NCI-H82 (cell line): ENCODE measurements at places on chromosomes 7 and 10.
A peak's percentile ranks its signal among the peaks of the same experiment; 100 is the strongest.

DNA sequence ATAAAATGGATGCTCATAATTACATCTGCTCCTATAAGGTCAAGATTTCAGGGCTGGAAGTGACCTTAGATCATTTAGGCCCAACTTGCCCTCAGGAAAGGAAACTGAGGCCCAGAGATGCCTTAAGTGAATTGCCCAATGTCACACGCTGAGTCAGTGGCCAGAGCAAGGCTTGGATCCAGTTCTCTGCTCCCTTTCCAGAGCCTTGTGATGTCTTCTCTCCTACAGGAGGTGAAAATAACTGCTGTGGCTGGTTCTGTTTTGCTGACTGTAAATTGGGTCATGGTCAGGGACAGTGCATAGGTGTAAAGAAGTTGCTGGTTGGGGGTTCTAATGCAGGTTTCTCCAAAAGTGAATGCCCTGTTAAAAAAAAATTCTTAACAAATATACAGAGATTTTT lies 91.3 kb downstream of the TCF7L2 start:
- no peak for DNase-seq

DNA sequence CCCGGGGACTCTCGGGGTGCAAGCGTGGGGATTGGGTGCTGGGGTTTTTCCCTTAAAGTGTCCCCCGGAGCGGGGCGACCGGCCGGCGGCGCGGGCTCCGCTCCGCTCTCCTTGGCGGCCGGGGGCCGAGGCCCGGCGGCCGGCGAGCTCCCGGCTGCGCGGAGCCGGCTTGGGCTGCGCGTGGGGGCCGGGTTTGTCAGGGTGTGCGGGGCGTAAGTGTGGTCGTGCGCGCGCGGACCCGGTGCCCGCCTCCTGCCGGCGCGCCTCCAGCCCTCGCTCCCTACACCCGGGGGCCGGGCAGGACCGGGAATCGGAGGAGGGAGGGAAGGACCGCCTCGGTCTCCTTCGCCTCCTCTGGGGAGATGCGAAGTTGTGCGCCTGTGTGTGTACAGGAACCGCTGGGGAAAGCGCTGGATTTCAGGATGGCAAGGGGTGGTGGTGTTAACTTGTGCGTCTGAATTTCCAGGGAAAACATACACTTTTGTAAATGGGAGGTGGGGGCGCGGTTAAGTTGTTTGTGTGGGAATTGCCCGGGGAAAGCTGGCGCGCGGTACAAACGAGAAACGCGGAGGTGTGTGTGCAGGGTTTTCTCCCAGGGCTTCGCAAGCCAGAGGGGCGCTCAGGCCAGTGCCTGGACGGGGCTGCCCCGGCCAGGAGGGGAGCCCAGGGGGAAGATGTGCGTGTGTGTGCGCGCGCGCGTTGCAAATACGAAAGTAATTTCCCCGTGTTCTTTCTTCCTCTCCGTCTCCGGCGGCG lies 737 bp downstream of the ZMIZ1 start:
- DNase-seq = peak; percentile 44

- DNase-seq = no peak
Measured at GRCh38 chr7:46532571-46532970, 611.5 kb upstream of the IGFBP3 start.

- DNase-seq = no peak
Measured at GRCh38 chr10:127376071-127376470, 173.0 kb upstream of the NPS start.

- DNase-seq = no peak
Measured at GRCh38 chr7:23242321-23242720, 4.3 kb upstream of the GPNMB start.

DNA sequence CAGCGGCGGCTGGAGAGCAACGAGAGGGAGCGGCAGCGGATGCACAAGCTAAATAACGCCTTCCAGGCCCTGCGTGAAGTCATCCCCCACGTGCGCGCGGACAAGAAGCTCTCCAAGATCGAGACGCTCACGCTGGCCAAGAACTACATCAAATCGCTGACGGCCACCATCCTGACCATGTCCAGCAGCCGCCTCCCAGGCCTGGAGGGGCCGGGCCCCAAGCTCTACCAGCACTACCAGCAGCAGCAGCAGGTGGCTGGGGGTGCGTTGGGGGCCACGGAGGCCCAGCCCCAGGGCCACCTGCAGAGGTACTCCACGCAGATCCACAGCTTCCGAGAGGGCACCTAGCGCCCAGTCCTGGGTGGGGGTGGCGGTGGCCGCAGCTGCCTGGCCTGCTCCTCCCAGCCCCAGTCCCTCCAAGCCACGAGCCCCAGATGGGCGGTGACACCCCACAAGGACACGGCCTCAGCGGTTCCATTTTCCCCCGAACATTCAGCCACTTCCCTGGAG lies 1.3 kb downstream of the BHLHA15 start:
- no peak for DNase-seq

DNA sequence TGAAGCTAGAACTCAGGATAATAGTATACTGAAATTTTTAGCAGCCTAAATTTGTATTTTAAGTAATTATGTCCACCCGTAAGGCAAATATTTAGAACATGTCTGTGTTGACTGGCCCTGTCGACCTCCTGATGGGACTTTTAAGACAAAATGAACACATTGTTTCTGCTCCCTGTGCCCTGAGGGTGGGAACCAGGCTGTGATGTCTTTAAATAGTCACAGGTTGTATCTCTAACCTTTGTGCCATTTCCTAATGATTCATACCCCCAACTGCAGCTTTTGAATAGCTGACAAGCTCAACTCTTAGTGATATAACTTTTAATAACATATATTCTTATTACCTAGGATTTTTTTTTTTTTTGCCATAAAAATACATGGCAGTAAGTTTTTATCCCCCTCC lies 494.9 kb upstream of the AKR1E2 start:
- no peak for DNase-seq

GRCh38 chr7:87507446-87507845 lies 32.0 kb upstream of the ABCB4 start:
- DNase-seq = peak; percentile 70

- DNase-seq = no peak
Measured at GRCh38 chr10:8224591-8224990, 170.1 kb downstream of the GATA3 start.

DNA sequence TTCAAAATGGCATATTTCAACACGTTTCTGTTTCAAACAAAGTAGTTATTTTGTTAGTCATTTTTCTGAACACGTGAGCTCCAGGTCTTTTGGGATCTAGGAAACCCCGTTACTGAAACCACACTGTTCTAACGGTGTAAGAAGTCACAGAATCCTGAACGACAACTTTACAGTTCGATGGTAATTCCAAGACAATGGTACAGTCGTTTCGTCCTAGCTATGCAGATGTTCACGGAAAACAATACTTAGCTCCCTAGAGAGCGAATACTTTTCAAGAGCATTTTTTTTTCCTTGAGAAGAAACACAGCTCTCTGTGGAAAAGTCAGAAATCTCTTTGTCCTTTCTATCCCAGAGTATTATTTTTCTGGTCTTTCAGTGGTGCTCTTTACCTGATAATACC lies 254.1 kb downstream of the ADARB2 start:
- no peak for DNase-seq

DNA sequence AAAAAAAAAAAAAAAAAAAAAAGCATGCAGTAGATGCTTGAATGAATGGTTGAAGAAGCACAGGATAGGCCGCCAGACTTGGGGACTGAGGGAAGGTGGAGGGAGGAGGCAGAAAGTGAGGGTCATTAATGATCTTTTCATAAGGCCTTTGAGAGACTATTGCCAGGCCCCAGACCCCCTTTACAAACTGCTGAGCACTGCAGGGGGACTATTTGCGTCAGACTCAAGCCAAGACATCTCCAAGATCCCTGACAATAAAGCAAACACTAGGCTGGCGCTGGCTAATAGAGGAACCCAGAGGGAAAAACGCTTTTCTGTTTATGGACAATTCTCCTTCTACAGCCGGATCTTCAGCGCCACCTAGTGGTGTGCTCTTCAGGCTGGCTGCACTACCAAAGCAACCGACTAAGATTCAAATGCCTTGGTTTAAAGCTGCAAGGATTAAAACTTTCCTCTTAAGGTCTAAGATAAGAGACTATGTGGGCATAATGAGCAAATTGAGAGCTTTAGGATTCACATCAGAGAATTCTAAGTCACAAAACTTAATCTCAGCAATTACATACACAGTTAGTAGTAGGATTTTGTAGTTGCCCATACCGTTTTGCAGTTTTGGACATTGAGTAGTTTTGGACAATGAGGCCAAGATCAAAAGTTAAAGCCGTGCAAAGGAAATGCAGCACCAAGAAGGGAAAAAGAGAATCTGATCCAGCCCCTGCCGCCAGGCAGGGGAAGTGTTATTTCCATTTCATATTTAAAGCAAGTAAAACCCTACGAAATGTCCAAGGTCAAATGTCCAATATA lies 17.9 kb upstream of the AGK start:
- DNase-seq = peak; percentile 89
